Left ventricle myocardium inferior (tissue), 1 donor: ENCODE measurements at places on chromosomes 2 and 18. TPM values are rescaled to one million over a fixed set of nuclear protein-coding genes. Genes with fewer than 3 reads are reported as not detected.

GRCh38 chr2:56709181-56709580 is 525.4 kb downstream of the CCDC85A start:
- no peak overlapping the region for H3K4me3 ChIP-seq
- no peaks in the 10 kb centered on the region for H3K27me3 ChIP-seq
- DNase-seq = no peak
- H3K36me3 ChIP-seq = no peaks in the 10 kb centered on the region
- H3K4me1 ChIP-seq = no peaks in the 10 kb centered on the region
- H3K27ac ChIP-seq = no peak overlapping the region

DNA sequence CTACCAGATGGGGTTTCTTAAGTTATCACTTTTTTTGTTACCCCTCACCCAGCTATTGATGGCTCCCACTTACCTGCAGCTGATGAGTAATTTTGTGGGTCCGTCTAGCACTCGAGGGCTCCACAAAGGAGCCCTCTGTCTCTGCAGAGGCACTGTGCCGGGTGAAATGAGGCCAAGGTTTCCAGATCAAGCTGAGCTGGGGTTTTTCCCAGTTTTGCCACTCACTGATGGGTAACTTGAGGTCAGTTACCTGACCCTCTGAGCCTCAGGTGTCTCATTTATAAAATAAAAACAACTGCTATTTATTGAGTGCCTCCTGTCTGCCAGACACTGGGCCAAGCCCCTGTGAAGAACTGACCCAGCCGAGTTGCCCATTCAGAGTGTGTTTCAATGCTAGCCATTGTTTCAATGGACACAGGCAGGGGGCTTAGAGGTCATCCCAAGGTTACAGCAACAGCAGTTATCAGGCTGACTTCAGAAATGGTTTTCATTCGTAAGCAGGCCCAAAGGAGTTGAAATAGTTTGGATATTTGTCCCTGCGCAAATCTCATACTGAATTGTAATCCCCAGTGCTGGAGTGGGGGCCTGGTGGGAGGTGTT is 192.9 kb downstream of the NCK2 start:
- H3K27me3 ChIP-seq = no peaks in the 10 kb centered on the region
- peaks cover 12% of the 10 kb centered on the region for H3K4me1 ChIP-seq
- H3K27ac ChIP-seq = no peak overlapping the region

- H3K27ac ChIP-seq = no peak overlapping the region
- no peaks in the 10 kb centered on the region for H3K27me3 ChIP-seq
- DNase-seq = peak; percentile 25
- no peak overlapping the region for H3K4me3 ChIP-seq
Measured at GRCh38 chr2:20141056-20141762, 83.7 kb downstream of the SDC1 start.

DNA sequence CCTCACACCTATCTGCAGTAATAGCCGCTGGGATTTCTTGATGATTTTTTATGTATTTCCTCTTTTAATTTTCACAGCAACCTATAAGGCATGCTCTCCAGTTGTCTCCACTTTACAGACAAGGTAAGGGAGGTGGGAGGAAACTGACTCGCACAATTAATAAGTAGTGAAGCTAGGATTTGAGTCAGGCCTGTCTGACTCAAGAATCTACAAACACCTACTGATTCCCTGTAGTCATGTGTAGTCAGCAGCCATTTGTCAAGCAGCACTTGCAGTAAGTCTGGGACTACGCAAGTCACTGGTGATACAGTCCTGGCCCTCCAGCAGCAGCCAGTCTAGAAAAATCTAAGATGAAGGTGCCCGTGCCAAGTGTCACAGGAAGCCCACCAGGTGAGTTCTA is 193.6 kb upstream of the PKDCC start:
- no peaks in the 10 kb centered on the region for H3K36me3 ChIP-seq
- no peaks in the 10 kb centered on the region for H3K4me1 ChIP-seq
- peaks cover 7% of the 10 kb centered on the region for H3K27me3 ChIP-seq
- no peak for DNase-seq

GRCh38 chr2:159961037-159961436 is 101.4 kb downstream of the PLA2R1 start:
- no peak overlapping the region for H3K4me3 ChIP-seq
- peak overlapping the region; percentile 10 for H3K27ac ChIP-seq
- no peak for DNase-seq
- no peaks in the 10 kb centered on the region for H3K36me3 ChIP-seq
- H3K27me3 ChIP-seq = no peaks in the 10 kb centered on the region

- no peak overlapping the region for H3K4me3 ChIP-seq
- H3K36me3 ChIP-seq = no peaks in the 10 kb centered on the region
- no peak overlapping the region for H3K27ac ChIP-seq
- peaks cover 18% of the 10 kb centered on the region for H3K4me1 ChIP-seq
- no peaks in the 10 kb centered on the region for H3K27me3 ChIP-seq
- no peak for DNase-seq
Measured at GRCh38 chr2:26483516-26483915, 5.6 kb upstream of the OTOF start.

- no peaks in the 10 kb centered on the region for H3K4me1 ChIP-seq
- no peak for DNase-seq
- H3K4me3 ChIP-seq = no peak overlapping the region
- no peak overlapping the region for H3K27ac ChIP-seq
Measured at GRCh38 chr2:102895376-102895775, 133.5 kb downstream of the TMEM182 start.

DNA sequence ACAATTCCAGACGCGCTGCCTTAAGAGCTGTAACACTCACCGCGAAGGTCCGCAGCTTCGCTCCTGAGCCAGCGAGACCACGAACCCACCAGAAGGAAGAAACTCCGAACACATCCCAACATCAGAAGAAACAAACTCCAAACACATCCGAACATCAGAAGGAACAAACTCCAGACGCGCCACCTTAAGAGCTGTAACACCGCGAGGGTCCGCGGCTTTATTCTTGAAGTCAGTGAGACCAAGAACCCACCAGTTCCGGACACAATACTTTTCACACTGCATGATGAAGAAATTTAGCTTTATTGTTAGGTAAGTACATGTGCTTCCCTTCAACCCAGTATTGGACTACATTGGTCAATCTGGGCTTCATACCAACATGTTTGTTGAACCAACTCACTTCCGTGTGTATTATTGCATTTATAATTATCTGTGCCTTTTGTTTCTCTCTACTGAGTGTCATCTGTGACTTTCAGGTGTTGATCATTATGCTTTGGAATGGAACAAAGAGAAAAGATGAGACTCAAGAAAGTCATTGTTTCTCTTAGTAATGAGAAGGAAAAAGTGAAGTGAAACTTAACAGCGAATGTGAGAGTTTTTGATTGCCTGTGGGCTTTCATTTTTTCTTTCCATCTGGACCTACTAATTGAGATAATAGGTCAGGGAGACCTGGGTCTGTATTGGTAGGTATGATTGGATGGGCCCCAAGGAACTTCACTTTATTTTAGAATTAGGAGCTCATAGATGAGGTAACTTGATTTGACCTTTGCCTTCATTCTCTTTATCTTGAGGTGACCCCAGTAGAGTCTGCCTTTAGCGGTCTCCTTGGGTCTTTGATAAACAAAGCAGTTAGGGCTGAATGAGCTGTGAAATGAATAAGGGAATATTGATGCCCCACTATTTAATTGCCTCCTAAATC is 76.1 kb upstream of the CAVIN2 start:
- no peak overlapping the region for H3K27ac ChIP-seq
- peaks cover 16% of the 10 kb centered on the region for H3K4me1 ChIP-seq

DUSP2 gene
- total RNA-seq = 0.82 TPM

PLB1 gene
- total RNA-seq = 2.4 TPM

B3GNT7 gene
- 2.4 TPM for total RNA-seq

TTR gene
- total RNA-seq = not detected

CAMKMT gene
- total RNA-seq = 4.8 TPM

INHBB gene
- total RNA-seq = 3.2 TPM

NOSTRIN gene
- total RNA-seq = 14.7 TPM
